ENCODE measurements at places on chromosomes 12 and 14.

- DNase-seq = no peak
Measured at GRCh38 chr12:46794593-46795190, 31.1 kb downstream of the SLC38A4 start.

- no peak for DNase-seq
Measured at GRCh38 chr14:90508536-90509254, 111.9 kb downstream of the CALM1 start.

DNA sequence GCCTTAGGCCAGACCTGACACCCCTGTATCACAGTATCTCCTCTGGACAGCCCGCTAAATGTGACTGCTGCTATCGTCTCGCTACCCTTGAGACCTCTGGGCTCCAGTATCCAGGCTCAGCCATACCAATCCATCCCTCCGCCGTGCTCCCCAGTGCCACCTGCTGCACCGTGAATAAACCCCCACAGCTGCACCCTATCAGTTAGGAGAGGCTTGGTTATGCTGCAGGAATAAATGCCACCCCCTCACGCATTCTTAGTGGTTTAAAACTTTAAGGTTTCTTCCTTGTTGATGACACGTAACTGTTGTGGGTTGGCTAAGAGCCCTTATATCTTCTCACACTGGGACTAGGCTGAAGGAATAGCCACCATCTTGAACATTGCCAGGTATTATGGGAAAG is 12.1 kb downstream of the CCDC63 start:
- no peak for DNase-seq

DNA sequence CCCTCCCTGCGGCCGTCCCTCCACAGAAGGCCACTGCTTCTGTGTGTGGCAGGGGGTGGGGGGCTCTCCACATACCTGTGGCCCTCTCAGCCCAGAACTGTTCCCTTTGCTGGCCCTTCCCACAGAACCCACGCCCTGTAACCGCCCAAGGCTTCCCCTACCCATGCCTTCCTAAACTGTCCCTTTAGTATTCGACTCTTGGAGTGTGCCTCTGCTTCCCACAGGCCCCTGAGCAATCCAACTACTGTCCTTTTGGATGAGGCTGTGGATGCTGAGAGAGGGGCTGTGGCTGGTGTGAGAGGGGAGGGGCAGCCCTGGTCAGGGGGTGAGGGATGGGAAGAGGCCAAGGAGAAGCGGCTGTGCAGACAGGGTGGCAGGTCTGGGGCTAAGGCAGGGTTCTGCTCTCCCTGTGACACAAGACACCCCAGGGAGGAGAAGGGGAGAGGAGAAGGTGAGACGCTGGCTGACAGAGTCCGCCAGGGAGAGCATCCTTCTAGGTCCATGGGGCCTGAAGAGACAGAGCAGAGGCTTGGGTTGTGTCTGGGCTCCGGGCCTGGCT is 46.0 kb downstream of the DLK1 start:
- DNase-seq = no peak

DNA sequence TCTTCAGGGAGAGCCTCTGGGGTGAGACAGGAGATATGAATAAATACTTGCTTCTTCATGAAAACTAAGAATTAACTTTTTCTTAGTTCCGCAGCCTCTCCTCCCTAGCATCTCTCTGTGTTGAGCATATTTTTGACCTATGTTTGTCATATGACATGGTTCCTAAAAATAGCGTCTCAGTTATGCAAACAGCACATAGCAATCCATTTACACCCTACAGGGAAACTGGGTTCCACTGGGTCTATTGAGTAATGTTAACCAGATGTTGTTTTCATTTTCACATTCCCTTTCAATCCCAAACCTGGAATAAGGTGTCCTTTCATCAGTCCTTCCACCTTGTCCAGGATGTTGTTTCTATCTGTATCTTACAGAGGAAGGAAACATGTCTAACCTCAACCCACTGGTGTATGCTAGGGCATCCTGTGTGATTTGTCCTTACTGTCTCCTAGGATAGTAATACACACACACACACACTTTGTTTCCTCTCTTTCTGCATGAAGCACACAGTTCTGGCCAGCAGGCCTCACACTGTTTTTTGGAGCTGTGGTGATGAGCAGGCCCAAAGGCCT is 1543.5 kb downstream of the AACS start:
- no peak for DNase-seq

- peak; percentile 69 for DNase-seq
Measured at GRCh38 chr14:70257526-70257925, 68.8 kb upstream of the SLC8A3 start.

DNA sequence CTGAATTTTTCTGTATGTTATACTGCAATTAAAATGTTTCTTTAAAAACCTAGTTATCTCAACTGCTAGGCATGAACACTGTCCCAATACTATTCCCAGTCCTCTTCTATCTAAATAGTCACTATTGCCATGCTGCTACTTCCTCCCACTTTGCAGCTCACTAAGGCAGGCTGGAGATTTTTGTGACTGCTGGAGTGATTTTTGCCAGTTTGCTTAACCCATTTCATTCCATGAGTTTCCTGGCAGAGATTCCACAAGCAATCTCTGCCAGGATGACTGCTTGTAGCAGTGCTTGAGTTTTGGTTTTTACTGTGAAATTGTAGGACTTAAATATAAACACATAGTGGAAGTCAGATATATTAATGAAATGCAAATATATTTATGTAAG is 80.8 kb downstream of the BHLHE41 start:
- DNase-seq = no peak

DNA sequence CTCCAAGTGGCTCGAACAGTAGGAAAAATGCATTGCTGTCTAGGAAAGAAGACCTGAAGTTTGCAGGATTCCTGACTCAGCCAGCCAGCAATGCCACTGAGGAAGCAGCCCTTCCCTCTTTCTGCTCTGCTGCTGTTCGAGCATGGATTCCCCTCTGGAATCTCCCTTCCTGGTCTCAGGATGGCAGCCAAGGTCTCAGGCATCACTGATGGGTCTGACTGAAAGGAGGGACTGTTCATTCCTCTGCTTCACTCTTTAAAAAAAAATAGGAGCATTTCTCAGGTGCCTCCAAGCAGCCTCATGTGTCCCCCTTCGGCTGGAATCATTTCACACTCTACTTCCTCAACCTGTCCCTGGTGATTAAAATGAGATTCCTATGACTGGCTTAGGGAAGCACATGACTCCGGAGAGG is 62.4 kb downstream of the SLC15A4 start:
- DNase-seq = no peak

- no peak for DNase-seq
Measured at GRCh38 chr14:51145246-51145645, 50.3 kb upstream of the TRIM9 start.

- no peak for DNase-seq
Measured at GRCh38 chr12:6951551-6952120, 480 bp downstream of the PTPN6 start.

- DNase-seq = no peak
Measured at GRCh38 chr14:31113794-31114193, 87.6 kb upstream of the STRN3 start.

- DNase-seq = no peak
Measured at GRCh38 chr12:103782399-103782798, 58.6 kb downstream of the NT5DC3 start.

DNA sequence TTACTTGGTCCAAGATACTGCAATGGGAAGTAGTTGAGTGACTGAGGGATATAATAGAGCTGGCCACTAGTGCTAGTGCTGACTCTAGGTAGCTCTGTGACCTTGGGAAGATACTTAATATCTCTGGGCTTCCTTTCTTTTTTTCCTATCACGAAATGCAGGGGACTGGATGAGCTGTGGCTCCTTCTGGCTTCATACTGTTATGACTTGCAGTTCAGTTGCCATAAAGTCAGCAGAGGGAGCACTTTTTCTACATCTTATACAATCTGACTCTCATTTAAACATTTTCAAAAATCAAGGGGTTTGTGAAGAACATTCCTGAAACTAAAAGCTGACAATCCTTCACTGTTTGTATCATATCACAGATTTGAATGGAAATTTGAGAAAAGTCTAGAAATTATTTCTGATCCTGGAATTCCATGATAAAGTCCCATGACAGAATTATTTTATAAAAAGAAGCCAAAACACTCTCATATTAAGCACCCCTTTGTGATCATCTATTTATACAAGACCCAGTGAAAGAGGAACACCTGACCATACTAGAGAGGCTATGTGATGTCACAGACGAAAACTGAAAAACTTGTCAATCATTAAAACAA is 5.3 kb downstream of the BHLHE41 start:
- DNase-seq = no peak

- DNase-seq = peak; percentile 72
Measured at GRCh38 chr14:68762953-68763764, 29.7 kb downstream of the ZFP36L1 start.

GRCh38 chr12:132288516-132289215 is 40.7 kb downstream of the GALNT9 start:
- no peak for DNase-seq

DNA sequence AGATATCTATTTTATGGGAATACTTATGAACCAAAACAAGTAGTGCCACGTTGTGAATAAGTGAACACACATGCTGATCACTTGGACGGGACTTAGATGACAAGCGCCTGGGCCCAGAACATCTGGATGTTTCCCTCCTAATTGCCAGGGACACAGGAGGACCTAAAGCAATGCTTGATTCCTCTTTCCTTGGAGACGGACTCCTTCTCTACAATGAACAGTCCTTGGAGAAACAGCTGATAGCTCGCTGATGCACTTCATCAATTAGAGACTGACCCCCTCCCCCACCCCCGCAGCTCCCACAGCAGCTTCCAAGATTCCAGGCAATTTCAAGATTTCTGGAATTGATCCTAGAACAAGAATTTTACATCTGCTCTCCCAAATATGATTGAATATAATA is 86.4 kb downstream of the ST8SIA1 start:
- no peak for DNase-seq

- DNase-seq = no peak
Measured at GRCh38 chr12:56836317-56836716, 73.2 kb downstream of the HSD17B6 start.

DNA sequence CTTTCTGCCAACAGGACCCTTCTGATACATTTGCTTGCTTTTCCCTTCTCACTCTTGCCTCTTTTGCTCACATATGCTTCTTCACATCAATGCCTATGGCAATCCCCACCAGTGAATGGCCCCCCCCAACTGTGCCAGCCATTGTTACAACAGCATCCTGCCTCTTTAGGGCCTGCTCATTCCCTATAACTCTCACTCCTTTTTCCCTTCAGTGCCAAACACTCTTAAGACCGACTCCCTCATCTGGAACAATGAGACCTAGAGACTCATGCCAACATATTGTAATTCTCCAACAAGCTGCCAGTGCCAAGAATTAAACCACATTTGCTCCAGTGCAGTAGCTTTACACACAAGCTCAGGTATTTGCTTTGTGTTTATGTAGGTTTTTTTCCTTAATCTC is 189.0 kb downstream of the SOX5 start:
- no peak for DNase-seq

DNA sequence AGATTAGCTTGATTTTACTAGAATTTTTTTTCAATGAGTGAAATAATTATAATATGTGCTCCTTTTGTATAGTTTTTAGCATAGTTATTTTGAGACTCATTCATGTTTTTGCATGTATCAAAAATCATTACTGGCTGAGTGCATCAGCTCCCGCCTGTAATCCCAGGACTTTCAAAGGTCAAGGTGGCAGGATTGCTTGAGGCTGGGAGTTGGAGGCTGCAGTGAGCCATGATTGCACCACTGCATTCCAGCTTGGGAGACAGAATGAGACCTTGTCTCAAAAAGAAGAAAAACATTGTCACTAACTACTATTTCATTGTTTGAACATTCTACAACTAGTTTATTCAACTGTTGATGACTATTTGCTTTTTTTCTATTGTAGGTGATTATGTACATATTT is 802.7 kb downstream of the SLC16A7 start:
- DNase-seq = no peak

GRCh38 chr12:77746096-77746495 is 84.6 kb upstream of the NAV3 start:
- DNase-seq = no peak

- DNase-seq = no peak
Measured at GRCh38 chr14:55628426-55628825, 48.4 kb downstream of the KTN1 start.

DNA sequence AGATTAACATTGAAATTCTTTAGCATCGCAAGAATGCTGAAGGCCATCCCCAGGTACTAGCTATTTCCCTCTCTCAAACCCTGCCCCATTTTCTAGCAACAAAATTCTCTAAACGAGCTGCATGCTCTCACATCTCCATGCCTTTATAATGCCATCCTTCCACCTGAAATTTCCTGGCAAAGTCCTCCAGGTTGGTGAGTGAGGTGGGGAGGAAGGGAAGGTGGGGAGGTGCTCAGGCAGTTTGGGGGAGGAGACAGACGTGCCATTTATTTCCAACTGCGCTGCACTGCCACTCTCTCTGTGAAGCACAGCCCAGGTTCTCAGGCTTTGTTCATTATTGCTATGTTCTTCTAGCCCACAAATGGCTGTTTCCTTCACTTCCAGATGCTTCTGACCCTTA is 208.4 kb downstream of the PAWR start:
- no peak for DNase-seq

DNA sequence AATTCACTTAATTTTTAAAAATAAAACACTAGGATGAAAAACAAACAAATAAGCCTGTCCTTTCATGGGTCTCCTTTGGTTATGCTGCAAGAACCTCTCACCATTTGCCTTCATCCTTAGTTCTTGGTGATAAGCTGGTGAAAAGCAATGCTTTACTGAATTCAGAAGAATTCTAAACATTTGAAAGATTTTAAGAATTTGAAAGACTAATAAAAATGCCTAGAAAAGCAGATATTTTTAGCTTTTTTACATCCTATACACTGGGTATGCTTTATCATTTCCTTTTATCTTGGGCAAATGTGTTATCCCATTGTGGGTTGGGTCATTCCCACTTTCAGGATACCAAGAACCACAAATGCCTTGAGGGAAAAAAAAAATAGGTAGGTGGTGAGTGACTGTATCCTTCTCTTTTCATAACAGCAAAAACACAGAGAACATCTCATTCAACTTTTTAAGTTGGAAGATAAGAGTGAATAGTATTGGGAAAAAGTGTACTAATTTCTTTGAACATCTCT is 197.1 kb upstream of the ABCD2 start:
- no peak for DNase-seq

DNA sequence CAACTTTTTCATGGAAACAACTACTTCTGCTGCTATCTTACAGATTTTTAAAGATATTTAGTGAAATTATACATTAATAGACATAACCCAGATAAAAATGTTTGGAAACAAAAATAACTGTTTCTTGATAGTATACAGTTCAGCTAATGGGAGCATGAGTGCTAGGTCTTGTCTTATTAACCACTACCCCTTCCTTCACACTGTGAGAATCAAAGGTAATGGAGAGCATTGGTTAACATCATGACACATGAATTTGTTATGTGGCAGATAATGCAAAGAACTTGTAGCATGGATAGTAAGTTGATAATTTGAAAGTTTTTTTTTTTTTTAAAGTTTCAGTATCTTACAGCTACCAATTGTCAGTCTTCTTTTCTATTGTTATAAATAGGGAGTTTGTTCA is 44.2 kb downstream of the CCDC91 start:
- DNase-seq = no peak

GRCh38 chr12:25347716-25348592 is 97.2 kb upstream of the KRAS start:
- DNase-seq = no peak

GRCh38 chr14:92506231-92506630 is 7.3 kb upstream of the RIN3 start:
- no peak for DNase-seq

- DNase-seq = no peak
Measured at GRCh38 chr14:75823334-75823733, 158.5 kb downstream of the TGFB3 start.

All from liver (tissue), 10 donors.